ENCODE measurements at places on chromosomes 1 and 21. TPM values are rescaled to one million over a fixed set of nuclear protein-coding genes. Genes with fewer than 3 reads are reported as not detected.

DNA sequence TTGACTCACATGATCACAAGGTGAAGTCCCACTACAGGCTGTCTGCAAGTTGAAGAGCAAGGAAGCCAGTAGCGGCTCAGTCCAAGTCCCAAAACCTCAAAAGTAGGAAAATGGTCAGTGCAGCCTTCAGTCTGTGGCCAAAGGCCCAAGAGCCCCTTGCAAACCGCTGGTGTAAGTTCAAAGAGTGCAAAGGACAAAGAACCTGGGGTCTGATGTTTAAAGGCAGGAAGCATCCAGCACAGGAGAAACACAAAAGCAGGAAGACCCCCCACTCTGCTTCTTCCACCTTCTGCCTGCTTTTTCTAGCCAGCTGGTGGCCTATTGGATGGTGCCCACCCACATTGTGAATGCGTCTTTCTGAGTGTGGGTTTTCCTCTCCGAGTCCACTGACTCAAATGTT lies 2222.6 kb downstream of the MRPL39 start:
- DNase-seq, result no peak

KRTAP21-1 gene
- not detected for total RNA-seq

GRCh38 chr1:186187601-186188000 lies 187.5 kb downstream of the TPR start:
- DNase-seq, result no peak

GRCh38 chr21:32350211-32350980 lies 42.4 kb downstream of the URB1 start:
- DNase-seq, result no peak

CRP gene
- not detected for total RNA-seq

DNA sequence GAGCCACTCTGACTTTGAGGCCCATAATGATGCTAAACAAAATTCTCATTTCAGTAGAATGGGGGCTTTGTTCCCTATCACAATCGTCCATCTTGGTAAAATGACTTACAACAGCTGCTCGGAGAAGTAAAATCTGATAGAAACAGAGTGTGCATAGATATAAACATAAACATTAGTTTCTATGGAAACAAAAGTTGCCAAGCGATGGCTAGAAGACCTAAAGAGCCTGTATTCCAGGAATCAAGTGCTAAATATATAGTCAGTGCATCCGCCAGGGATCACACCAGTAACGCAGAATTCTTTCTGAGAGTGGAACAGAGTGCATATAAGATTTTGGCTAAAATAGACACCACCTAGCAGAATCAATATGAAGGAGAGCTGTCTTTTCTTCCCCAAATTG lies 91.2 kb upstream of the KAZN start:
- DNase-seq, result no peak

- no peak for DNase-seq
Measured at GRCh38 chr1:226422478-226422877, 14.6 kb upstream of the PARP1 start.

ANKRD35 gene
- 8.2 TPM for total RNA-seq

CHRM3 gene
- total RNA-seq, result 111 TPM

GRCh38 chr1:160877221-160877620 lies 7.8 kb downstream of the ITLN1 start:
- no peak for DNase-seq

- no peak for DNase-seq
Measured at GRCh38 chr21:38910390-38911067, 104.8 kb downstream of the ETS2 start.

DNA sequence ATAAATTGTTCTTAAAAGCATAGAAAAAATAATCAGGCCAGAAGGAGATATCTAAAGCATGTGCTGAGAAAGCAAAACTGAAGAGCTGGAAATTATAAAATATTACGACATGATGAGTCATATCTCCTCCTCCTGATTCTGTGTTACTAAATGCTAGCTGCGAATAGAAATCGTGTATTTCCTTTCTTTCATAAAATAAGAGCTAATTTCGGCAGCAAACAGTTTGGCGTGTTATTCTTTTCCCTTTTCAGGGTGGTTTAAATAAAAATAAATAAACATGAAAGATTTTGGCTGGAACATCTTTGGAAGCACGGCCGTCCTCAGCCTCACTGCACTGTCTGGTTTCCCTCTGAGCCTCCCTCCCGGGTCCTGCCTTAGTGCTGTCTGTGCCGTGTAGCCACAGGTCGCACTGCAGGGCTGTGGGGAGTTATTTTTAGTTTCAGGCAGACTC lies 56.0 kb downstream of the ADARB1 start:
- DNase-seq, result peak; percentile 85

- DNase-seq, result no peak
Measured at GRCh38 chr1:151197863-151198253, 494 bp upstream of the PIP5K1A start.

GCLM gene
- 6.4 TPM for total RNA-seq

GRCh38 chr1:234902774-234903547 lies 225.7 kb downstream of the TOMM20 start:
- peak; percentile 36 for DNase-seq

LRRC53 gene
- not detected for total RNA-seq

DNA sequence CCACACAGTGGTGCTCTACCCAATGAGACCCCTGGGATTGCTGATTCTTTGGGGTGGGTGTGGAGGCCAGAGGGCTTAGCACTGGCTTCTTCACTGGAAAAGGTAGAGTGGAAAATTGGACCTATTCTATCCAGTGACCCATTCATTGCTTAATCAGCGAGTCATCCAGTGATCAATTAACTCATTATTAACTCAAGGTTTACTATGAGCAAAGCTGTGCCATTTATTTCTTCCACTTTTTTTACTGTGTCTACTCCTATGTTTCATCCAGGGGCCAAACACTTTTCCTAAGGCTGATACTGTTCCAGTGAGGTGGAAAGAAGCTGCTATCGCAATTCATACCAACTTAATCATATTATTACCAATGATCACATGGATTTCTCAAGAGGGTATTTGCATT lies 363.9 kb downstream of the RPS6KC1 start:
- no peak for DNase-seq

RNU11 gene
- not detected for total RNA-seq

ELF3 gene
- total RNA-seq, result 0.16 TPM

GRCh38 chr1:222413436-222413835 lies 134.5 kb downstream of the HHIPL2 start:
- DNase-seq, result no peak
